ENCODE measurements at places on chromosomes 12 and 14. TPM values are rescaled to one million over a fixed set of nuclear protein-coding genes. Genes with fewer than 3 reads are reported as not detected.

CLEC4D gene
- not detected for total RNA-seq

GLI1 gene
- total RNA-seq = 6.6 TPM

GALNT8 gene
- total RNA-seq = not detected

ZC2HC1C gene
- total RNA-seq = 4.1 TPM

PELI2 gene
- total RNA-seq = 1.2 TPM

E2F7 gene
- total RNA-seq = 6.0 TPM

RD3L gene
- total RNA-seq = not detected

DAO gene
- not detected for total RNA-seq

JDP2 gene
- 40.7 TPM for total RNA-seq

AQP6 gene
- total RNA-seq = not detected

CEP83 gene
- total RNA-seq = 6.4 TPM

ACRBP gene
- 0.15 TPM for total RNA-seq

CLEC4C gene
- total RNA-seq = not detected

CCDC38 gene
- total RNA-seq = 0.08 TPM

CAPZA3 gene
- total RNA-seq = not detected

LTB4R gene
- total RNA-seq = 5.9 TPM

All from A549 treated with Mapracorat at 1 μM for 4 hours (cell line).